ENCODE measurements at places on chromosomes 16 and 17. TPM values are rescaled to one million over a fixed set of nuclear protein-coding genes. Genes with fewer than 3 reads are reported as not detected.

GRCh38 chr17:19296786-19297778 is 59.9 kb downstream of the EPN2 start:
- DNase-seq = no peak

GRCh38 chr17:46818929-46819859 is 702 bp upstream of the WNT3 start:
- DNase-seq = no peak

- DNase-seq = no peak
These were observed at the start of gene ELP5 for GRCh38 chr17:7252176-7253043. Gene ELP5 (plus strand): TSS chr17:7252215. CDS start chr17:7252551, 336 bp downstream.

ABCA8 gene
- not detected for total RNA-seq

CLEC19A gene
- not detected for total RNA-seq

MYO15A gene
- 2.0 TPM for total RNA-seq

Measured in naive thymus-derived CD8-positive, alpha-beta T cell (primary cell).